ENCODE measurements at places on chromosomes 7 and 10.

GRCh38 chr10:72846238-72846637 lies 47.3 kb upstream of the OIT3 start:
- DNase-seq, result no peak

GRCh38 chr7:94396037-94396431 lies 1.3 kb downstream of the COL1A2 start:
- no peak for DNase-seq

DNA sequence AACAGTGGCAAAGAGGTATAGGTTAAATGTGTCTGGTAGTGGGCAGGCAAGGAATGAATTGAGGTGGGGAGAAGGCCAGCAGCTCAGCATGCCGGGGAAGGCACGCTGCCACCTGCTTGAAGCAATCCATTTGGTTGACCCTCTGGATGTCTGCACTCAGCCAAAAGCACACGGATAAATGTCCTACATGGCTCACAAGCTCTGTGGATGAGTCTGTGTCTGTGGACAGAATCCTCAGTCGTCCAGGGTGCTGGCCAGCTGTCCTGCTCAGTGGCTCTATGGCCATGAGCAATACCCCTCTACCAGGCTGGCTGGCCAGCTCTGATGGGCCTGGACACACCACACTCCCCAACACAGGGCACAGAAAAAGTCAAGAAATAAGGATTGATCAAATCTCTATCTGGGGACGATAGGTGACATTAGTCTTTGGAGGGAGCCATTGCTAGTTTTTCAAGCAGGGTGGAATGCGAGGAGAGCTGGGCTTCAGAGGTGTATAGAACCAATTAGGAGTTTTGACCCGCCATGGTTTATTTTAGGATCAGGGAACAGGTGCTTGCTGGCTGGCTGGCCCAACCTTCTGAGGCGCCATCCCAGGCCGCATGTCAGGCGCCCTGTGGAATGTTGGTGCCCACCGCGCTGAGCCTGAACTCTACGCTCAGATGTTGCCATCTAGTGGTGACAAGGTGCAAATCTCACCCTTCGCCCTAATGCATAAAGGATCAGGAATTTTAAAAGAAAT lies 493.4 kb downstream of the TNS3 start:
- DNase-seq, result no peak

- DNase-seq, result no peak
Observed at GRCh38 chr10:18313626-18314025, 173.4 kb downstream of the CACNB2 start.

DNA sequence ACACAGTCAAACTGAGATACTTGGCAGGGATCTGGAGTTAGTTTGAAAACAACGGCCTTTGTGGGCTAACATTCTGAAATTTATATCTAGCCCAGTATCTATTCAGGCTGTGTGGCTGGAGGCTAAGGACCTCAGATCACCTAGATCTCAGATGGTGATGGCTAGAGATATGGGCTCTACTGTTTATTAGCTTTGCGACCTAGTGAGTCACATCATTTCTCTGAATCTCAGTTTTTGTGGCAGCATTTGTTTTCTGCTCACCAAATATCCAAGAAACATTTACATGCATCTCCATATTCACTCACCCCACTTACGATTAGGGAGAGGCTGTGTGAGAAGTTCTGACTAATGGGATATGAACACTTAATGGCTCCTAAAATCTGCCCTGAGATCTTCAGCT lies 503.9 kb downstream of the KIF20B start:
- DNase-seq, result no peak

DNA sequence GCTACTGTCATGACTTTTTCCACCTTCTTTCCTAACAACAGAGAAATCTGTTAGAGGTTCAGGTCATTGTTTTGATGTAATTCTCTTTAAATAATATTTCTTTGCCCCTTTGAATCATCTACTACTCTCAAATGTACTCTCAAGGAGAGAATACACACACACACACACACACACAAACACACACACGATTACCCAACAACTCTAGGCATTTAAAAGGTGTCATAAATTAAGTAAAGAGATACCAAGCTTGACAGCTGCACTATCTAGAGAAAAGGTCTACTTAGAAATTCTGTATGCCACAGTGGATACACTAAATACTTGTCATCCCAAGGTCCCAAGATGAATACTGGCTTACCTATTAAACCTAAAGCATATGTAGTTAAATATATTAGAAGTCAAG lies 4.8 kb downstream of the PANK1 start:
- no peak for DNase-seq

- no peak for DNase-seq
Observed at GRCh38 chr10:66680886-66681285, 244.9 kb upstream of the LRRTM3 start.

GRCh38 chr10:51319173-51319435 lies 244.8 kb downstream of the PRKG1 start:
- no peak for DNase-seq

GRCh38 chr7:140584195-140584851 lies 56.3 kb downstream of the DENND2A start:
- no peak for DNase-seq

GRCh38 chr7:33837356-33837851 lies 67.9 kb upstream of the BMPER start:
- no peak for DNase-seq

- no peak for DNase-seq
Observed at GRCh38 chr7:2825559-2826227, 18.4 kb downstream of the GNA12 start.

DNA sequence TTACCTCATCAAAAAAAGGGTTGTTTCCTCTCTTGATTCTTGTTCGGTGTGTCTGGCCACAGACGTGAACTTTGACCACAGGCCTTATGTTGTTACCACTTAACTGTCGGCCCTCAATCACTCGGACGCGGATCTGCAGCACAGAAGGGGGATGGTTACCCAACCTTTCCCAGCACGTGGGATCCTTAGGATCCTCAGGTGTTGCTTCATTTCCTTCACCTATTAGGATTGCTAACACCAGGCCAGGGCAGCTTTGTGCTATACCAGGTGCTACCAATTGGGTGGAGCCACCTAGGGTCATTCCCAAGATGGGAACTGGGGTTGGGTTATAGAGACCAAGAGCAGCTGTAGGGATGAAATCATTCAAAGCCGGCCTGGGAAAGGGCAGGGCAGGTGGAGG lies 73.4 kb downstream of the MYOF start:
- DNase-seq, result no peak

- no peak for DNase-seq
Observed at GRCh38 chr10:112137154-112137987, 46.2 kb downstream of the GPAM start.

DNA sequence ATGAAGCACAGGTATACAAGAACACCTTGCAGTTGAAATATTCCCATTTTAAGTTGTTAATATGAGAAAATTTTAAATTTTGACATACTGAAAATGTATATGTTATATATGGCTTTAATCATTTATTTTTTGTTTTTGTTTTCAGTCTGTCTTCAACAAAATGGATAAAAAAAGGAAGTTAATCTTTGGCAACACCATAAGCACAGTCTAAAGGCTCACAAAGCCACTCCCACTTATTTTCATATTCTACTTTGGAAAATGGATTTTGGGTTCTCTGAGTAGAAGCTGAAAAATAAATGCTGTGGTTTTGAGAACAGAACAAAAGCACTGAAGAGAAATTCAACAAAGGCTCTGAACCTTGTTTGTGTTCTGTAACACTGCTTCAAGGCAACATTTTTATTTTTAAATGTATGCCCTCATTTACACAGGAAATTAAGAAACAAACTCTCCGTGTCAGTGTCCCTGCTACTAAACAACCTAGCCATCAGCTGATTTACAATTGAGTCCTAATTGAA lies 81.3 kb upstream of the LRRN3 start:
- DNase-seq, result no peak

- DNase-seq, result no peak
Observed at GRCh38 chr7:17307000-17307399, 8.5 kb downstream of the AHR start.

DNA sequence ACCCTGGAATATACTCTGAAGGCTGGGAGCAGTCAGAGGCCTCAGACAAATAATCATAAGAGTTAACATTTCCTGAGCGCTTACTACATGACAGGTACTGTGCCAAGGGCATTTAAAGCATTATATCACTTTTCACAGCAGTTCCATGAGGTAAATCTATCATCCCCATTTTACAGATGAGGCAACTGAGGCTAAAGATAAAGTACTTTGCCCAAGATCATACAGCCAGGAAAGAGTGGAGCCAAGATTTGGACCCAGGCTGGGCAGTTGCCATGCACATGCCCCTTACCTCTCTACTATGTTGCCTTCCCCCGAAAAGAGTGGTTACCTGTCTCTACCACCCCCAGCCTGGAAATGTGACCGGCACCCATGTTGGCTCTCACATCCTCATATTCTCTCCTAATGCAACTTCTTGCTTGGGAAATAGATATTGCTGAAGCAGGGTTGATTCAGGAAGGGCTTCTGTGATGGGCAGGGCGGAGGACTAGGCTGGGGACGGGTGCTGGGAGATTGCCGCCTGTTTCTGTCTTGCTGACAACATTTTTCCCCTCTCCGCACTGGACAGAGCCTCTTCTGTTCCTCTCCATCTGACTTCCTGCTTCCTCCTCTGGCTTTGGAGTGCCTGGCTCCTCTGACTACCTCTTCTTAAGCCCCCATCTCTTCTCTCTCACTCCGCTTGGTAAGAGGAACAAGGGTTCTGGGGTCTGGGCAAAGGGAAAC lies 13.8 kb downstream of the SMO start:
- no peak for DNase-seq

- no peak for DNase-seq
Observed at GRCh38 chr7:95427166-95427565, 7.7 kb downstream of the PON2 start.

DNA sequence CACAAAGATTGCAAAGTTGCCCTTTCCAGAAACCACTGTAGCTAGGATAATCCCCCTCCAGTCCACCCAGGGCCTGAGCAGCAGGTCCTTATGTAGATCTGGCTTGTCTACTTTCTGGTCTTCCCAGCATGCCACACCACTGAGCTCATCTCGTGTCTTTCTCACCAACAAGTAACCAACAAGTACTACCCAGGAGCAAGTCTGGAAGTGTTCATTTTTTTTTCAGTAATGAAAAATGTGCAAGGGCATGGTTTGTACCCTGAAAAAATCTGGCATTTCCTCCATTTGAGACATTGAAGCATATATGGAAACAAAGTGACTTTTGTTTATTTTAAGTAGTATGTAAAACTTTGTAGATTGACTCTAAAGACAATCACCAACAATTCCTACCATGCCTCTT lies 120.8 kb downstream of the INHBA start:
- DNase-seq, result no peak

DNA sequence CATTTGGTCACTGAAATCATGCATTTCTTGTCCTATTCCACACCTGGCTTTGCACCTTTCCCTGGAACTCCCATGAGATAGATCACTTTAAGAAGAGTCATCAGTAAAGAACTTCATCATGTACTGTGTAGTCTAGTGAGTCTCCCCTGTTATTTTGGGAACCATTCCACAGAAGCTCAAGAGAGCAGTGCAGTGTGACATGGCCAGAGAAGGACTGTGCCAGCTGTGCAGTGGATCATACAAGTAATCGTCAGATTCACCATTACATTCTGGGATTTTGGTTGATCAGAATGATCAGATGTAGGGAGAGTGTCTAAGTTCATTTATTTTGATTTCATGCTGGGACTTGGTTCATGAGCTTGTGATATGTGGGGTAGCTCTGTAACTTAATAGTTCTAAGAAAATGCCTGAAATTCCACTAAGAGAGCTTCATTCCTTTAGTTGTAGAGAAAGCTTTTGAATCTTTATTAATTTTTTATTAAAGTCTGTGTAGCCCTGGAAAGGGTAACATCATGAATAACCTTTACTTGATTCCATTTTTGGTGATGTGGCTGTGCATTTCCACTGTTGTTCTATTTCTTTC lies 166.8 kb downstream of the SUGCT start:
- no peak for DNase-seq

GRCh38 chr10:18576586-18576985 lies 74.8 kb downstream of the NSUN6 start:
- no peak for DNase-seq

DNA sequence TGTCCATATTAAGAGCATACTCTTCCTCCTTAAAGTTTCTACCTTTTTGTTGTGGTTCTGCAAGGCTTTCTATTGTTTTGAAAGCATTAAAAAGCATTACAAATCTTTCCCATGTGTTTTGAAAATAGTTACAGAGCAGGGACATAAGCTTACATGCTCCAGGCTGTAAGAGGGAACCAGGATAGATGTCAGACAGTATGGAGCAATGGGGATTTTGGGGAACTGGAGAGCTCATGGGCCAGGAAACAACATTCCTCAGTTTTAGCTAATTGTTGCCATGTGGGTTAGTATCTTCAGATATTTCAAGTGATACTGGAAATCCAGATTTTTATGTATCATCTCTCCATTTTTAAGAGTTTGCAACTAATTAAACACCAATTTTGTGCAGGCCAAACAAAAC lies 3.5 kb downstream of the MDFIC start:
- no peak for DNase-seq

Measured in NCI-H2081 treated with DMSO at 0.1 percent for 48 hours (cell line).